ENCODE measurements at places on chromosomes 7 and 10. TPM values are rescaled to one million over a fixed set of nuclear protein-coding genes. Genes with fewer than 3 reads are reported as not detected.
A peak's percentile ranks its signal among the peaks of the same experiment; 100 is the strongest.

DNA sequence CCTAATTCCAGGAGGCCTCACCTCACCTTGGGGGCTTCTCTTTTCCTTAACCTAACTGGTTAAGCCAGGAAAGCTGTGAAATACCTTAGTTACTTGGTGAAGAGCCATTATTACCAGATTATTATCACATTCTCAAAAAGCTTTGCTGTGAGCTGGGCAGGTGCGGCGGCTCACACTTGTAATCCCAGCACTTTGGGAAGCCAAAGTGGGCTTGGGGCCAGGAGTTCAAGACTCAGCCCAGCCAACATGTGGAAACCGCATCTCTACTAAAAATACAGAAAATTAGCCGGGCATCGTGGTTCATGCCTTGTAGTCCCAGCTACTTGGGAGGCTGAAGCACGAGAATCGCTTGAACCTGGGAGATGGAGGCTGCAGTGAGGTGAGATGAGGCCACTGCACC is 102.4 kb upstream of the KLF6 start:
- no peaks in the 10 kb centered on the region for H3K27me3 ChIP-seq
- DNase-seq = no peak
- H3K4me1 ChIP-seq = peaks cover 24% of the 10 kb centered on the region
- H3K4me3 ChIP-seq = no peak overlapping the region

GRCh38 chr10:58963101-58963534 is 213.3 kb upstream of the PHYHIPL start:
- no peak overlapping the region for H3K27ac ChIP-seq
- peaks cover 4% of the 10 kb centered on the region for H3K27me3 ChIP-seq
- H3K36me3 ChIP-seq = no peaks in the 10 kb centered on the region
- H3K4me3 ChIP-seq = no peak overlapping the region
- no peak for DNase-seq

DNA sequence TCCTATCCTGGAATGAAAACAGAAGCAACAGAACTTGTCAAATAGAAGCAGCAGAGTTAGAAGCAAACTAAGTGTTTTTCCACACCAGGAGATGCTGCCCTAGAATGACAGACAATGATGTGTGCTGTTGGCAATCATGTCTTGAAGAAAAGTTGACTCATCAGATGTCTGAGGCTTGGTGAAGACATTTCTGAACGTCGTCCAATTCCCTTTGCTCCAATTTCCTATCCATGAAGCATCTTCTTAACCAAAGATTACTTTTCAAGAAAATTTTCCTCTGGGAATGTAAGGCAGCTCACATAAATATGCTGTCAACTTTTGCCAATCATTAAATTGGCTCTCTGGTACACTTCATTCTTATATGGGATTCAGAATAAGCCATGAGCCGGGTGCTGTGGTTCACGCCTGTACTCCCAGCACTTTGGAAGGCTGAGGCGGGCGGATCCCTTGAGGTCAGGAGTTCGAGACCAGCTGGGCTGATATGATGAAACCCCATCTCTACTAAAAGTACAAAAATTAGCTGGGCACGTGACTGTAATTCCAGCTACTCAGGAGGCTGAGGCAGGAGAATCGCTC is 34.6 kb downstream of the MALSU1 start:
- H3K27me3 ChIP-seq = peaks cover 11% of the 10 kb centered on the region
- no peak for DNase-seq
- H3K4me3 ChIP-seq = no peak overlapping the region
- no peaks in the 10 kb centered on the region for H3K36me3 ChIP-seq
- no peaks in the 10 kb centered on the region for H3K4me1 ChIP-seq

- no peak for DNase-seq
- no peaks in the 10 kb centered on the region for H3K27me3 ChIP-seq
- H3K27ac ChIP-seq = no peak overlapping the region
- no peaks in the 10 kb centered on the region for H3K36me3 ChIP-seq
Observed at GRCh38 chr10:24737001-24737400, 13.3 kb upstream of the ARHGAP21 start.

GRCh38 chr10:21100190-21100589 is 203.1 kb upstream of the NEBL start:
- H3K36me3 ChIP-seq = no peaks in the 10 kb centered on the region
- H3K27ac ChIP-seq = no peak overlapping the region
- no peak overlapping the region for H3K4me3 ChIP-seq
- DNase-seq = no peak
- no peaks in the 10 kb centered on the region for H3K27me3 ChIP-seq
- no peaks in the 10 kb centered on the region for H3K4me1 ChIP-seq

DNA sequence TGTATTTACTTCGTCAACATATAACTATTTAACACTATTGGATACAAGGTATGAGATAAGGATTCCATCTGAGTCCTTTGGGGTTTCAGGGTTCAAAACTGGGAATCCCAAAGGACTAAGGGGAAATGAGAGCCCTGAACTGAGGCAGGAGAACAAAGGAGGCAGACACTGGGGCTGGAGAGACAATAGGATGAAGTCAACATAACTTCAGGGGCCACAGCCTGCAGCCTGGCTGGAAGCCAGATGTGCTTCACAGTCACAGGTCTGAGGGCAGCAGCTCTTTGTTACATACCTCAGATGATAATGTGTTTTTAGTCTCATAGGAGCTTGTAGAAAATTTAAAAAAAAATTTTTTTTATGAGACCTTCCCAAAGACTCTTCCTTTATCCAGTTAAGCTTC is 73.3 kb downstream of the NRF1 start:
- H3K27ac ChIP-seq = no peak overlapping the region
- H3K27me3 ChIP-seq = no peaks in the 10 kb centered on the region
- DNase-seq = no peak
- no peak overlapping the region for H3K4me3 ChIP-seq
- no peaks in the 10 kb centered on the region for H3K4me1 ChIP-seq
- peaks cover 17% of the 10 kb centered on the region for H3K36me3 ChIP-seq

DNA sequence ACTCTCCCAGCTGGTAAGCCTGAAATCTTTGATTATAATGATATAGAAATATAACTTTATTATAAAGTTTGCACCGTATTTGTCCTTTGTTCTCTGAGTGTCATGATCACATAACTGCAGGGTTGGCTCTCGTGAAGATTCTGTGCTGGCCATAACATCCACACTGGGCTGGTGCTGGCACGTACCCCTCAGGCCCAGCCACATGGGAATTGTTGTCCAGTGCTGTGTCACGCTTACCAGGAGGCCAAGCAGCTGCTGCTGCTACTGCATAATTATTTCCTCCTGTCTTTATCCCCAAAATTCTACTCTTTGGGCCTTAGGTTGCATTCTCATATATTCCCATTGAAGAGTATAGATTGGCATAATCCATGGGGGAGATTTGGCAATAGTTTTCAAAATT is 20.8 kb upstream of the UCN3 start:
- H3K4me3 ChIP-seq = no peak overlapping the region
- H3K27me3 ChIP-seq = peaks cover 10% of the 10 kb centered on the region
- H3K36me3 ChIP-seq = no peaks in the 10 kb centered on the region
- DNase-seq = no peak
- peaks cover 5% of the 10 kb centered on the region for H3K4me1 ChIP-seq

- DNase-seq = no peak
- H3K27me3 ChIP-seq = no peaks in the 10 kb centered on the region
- peaks cover 7% of the 10 kb centered on the region for H3K4me1 ChIP-seq
- H3K4me3 ChIP-seq = no peak overlapping the region
- H3K36me3 ChIP-seq = peaks cover 2% of the 10 kb centered on the region
- H3K27ac ChIP-seq = peak overlapping the region; percentile 21
Observed at GRCh38 chr10:13990946-13991345, 339.8 kb downstream of the FRMD4A start.

DNA sequence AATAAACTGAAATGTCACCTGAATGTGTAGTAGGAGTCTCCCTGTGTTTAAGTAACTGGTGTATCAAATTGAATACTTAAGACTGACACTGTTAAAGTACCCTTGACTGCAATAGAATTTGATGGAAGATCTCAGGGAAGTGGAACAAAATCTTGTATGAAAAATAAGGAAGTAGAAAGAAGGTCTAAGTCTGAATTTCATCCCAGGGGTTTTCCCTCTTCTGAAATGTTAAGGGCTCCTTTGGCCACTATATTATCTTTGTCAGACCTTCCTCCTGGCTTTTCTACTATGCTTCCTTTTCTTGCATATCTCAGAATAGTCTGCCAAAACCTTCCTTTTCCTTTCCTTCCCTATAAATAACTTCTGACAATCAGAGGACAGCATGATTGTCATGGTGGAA is 59.6 kb downstream of the BLNK start:
- no peaks in the 10 kb centered on the region for H3K4me1 ChIP-seq
- H3K36me3 ChIP-seq = no peaks in the 10 kb centered on the region
- no peak overlapping the region for H3K27ac ChIP-seq
- peaks cover 12% of the 10 kb centered on the region for H3K27me3 ChIP-seq

DNA sequence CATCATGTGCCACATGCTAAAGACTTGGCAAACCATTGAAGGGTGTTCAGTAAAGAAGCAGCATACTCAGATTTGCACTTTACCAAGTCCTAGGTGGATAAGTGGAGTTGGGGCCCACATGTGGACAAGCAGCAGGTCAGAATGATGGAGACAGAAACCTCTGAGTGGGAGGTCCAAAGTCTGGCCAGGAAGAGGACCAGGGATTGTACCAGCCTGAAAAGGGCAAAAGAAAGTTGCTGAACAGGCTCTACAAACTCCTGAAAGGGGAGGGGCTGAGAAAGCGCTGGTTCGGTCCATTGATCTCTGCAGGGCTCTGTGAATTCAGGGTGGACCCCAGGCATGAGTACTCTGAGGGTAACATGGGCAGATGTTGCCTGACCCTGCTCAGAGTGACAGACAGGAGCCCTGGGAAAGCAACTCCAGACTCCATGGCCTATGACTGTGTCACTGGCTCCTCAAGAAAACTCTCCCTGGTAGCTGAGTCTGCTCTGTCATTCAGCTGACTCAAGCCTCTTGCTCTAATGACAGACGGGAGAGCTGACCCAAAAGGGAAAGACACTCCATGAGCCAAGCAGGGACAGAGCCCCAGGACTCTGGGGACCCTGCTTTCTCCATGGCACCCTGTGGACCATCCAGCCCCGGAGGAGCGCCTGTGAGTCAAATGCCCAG is 68.5 kb downstream of the TBXAS1 start:
- no peak overlapping the region for H3K4me3 ChIP-seq
- no peak overlapping the region for H3K27ac ChIP-seq
- DNase-seq = peak; percentile 16
- H3K36me3 ChIP-seq = no peaks in the 10 kb centered on the region
- H3K4me1 ChIP-seq = no peaks in the 10 kb centered on the region

DNA sequence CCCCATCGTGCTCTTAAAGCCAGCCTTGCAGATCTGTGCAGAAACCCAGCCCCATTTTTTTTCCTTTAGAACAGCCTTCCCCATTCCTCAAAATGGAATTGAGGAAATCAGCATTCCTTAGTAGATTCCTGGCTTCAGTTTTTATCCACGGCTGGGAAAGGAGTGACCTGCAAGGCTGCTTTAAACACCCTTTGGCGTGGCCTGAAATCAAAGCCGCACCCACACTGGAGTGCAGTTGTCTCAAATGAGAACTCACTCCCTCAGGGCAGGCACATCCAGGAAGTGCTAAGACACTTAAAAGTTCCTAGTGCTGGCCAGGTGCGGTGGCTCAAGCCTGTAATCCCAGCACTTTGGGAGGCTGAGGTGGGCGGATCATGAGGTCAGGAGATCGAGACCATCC is 34.8 kb downstream of the HTR5A start:
- no peaks in the 10 kb centered on the region for H3K36me3 ChIP-seq
- DNase-seq = no peak
- H3K4me1 ChIP-seq = no peaks in the 10 kb centered on the region
- no peak overlapping the region for H3K4me3 ChIP-seq
- H3K27me3 ChIP-seq = peaks cover 8% of the 10 kb centered on the region

DNA sequence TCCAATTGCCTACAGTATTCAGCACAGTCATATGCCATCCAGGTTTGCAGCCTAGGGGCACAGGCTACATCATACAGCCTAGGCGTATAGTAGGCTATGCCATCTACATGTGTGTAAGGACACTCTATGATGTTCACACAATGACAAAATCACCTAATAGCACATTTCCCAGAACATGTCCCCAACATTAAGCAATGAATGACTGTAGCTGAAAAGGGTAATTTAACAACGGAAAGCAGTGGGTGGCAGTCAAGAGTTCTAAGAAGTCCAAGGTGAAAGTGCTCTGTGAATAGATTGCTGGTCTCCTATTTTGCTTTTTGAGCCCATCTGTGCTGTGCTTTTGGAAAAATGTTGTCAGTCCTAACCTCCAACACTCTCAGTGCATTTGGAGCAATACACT is 162.6 kb downstream of the KLF6 start:
- H3K4me1 ChIP-seq = peaks cover 14% of the 10 kb centered on the region
- peaks cover 3% of the 10 kb centered on the region for H3K27me3 ChIP-seq
- no peak for DNase-seq
- H3K27ac ChIP-seq = no peak overlapping the region
- peaks cover 4% of the 10 kb centered on the region for H3K36me3 ChIP-seq

Gene TACR2
- total RNA-seq = not detected

Gene ZNF467
- 0.11 TPM for total RNA-seq

Gene CFAP58
- total RNA-seq = 0.24 TPM

Gene LRRTM3
- total RNA-seq = not detected

Gene ADCY1
- total RNA-seq = 0.29 TPM

Gene CALML3
- not detected for total RNA-seq

Gene PNLIPRP3
- not detected for total RNA-seq

Gene HOXA7
- total RNA-seq = not detected

Measured in activated CD8-positive, alpha-beta T cell treated with anti-CD3 and anti-CD28 coated beads, Interleukin-2, amount 10 ng/mL, durations not matched to agents 7 days and 5 days (primary cell).